ENCODE measurements at places on chromosomes 3 and 15.

DNA sequence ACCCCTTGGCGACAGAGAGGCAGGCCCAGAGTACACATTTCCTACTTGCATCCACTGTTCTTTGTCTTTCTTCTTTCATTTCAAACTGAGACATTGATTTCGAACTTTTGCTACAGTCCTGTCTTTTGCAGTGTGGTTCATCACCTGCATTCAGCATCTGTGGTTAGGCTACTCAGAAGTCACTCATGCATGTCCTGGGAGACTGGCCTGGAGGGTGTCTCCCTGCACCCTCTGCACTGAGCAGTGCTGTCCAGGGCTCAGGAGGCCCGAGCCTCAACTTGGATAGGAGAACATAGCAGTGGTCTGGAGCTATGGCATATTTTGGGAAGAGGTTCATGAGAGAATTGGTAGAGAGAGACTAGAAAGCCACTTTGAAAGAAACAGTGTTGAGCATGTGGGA, 240.2 kb upstream of the TPRG1 start:
- no peak for DNase-seq

DNA sequence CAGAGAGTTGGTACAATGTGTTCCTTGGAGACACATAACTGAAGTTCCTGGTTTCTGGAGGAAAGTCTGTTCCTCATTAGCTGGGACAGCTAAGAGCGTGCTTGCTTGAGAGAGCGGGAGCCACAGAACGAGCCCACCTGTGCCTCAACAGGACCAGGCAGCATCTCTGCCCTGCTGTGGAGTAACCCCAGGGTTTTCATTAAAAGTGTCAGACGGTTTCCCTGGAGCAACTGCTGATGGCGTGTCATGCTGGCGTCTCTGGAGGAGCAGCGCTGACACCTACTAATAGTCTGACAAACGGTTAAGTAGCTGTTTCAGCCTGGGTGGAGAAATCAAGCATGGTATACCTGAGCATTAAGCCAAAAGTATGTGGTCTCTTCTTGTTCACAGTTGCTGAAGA, 150.0 kb downstream of the MCTP2 start:
- DNase-seq: no peak

DNA sequence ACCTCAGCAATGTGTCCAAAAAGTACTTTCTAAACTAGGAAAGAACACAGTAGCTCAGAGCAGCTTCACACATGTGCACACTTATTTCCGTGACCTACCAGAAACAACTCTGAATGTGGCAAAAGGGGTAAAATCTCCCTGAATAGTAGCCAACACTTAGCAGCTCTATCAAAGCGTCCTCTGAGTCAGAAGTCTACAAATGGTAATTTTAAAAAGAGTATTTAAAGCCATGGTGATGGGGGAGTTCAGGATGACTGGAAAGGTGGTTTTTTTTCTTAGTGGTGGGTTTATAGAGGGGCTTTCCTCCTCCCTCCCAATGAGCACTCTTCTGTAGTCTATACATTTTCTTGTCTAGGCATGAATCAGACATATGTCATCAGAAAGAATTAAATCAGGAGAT, 223.8 kb upstream of the PRICKLE2 start:
- DNase-seq: no peak

- DNase-seq: no peak
These were observed 574.6 kb upstream of the LMCD1 start for GRCh38 chr3:7927015-7927414.
